Activated naive CD4-positive, alpha-beta T cell treated with anti-CD3 and anti-CD28 coated beads for 36 hours (primary cell): ENCODE measurements at places on chromosomes 16 and 17. TPM values are rescaled to one million over a fixed set of nuclear protein-coding genes. Genes with fewer than 3 reads are reported as not detected.

CMTM2 gene
- total RNA-seq = not detected

NHERF2 gene
- total RNA-seq = 2.1 TPM

NUPR1 gene
- not detected for total RNA-seq

AGRP gene
- total RNA-seq = not detected

MYH1 gene
- not detected for total RNA-seq

GRCh38 chr17:76079956-76080767 is 1.2 kb downstream of the ZACN start:
- peaks cover 42% of the 10 kb centered on the region for H3K4me1 ChIP-seq
- H3K36me3 ChIP-seq = peaks cover 5% of the 10 kb centered on the region
- peaks cover 40% of the 10 kb centered on the region for H3K27me3 ChIP-seq
- DNase-seq = no peak

- peaks cover 15% of the 10 kb centered on the region for H3K36me3 ChIP-seq
- H3K27me3 ChIP-seq = no peaks in the 10 kb centered on the region
- DNase-seq = no peak
- H3K4me1 ChIP-seq = peaks cover 10% of the 10 kb centered on the region
- H3K4me3 ChIP-seq = no peak overlapping the region
- no peak overlapping the region for H3K27ac ChIP-seq
Measured at GRCh38 chr17:17808706-17809432, 27.9 kb downstream of the SREBF1 start.

- no peak overlapping the region for H3K27ac ChIP-seq
- no peaks in the 10 kb centered on the region for H3K27me3 ChIP-seq
- H3K36me3 ChIP-seq = no peaks in the 10 kb centered on the region
- peaks cover 17% of the 10 kb centered on the region for H3K4me1 ChIP-seq
- no peak overlapping the region for H3K4me3 ChIP-seq
- no peak for DNase-seq
Measured at GRCh38 chr16:87682852-87683399, 80.6 kb downstream of the JPH3 start.

DNA sequence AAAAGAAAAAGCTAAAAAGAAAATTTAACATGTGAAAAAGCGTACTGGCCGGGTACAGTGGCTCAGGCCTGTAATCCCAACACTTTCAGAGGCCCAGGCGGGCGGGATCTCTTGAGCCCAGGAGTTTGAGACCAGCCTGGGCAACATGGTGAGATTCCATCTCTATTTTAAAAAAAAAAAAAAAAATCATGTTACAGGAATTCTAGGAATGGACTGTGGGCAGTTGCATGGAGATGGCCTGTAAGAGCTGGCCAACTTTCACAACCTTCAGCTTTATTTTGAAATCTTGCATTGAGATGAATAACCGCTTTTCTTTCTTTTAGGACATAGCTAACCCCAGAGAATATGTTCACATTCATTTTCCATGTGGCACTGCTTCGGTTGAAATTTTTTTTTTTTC is 8.2 kb upstream of the CIAO3 start:
- no peaks in the 10 kb centered on the region for H3K4me1 ChIP-seq
- no peak overlapping the region for H3K4me3 ChIP-seq
- H3K36me3 ChIP-seq = no peaks in the 10 kb centered on the region
- DNase-seq = no peak
- H3K27me3 ChIP-seq = no peaks in the 10 kb centered on the region
- no peak overlapping the region for H3K27ac ChIP-seq

GRCh38 chr17:38322156-38322779 is 21.5 kb downstream of the GPR179 start:
- peak; percentile 82 for DNase-seq
- no peak overlapping the region for H3K4me3 ChIP-seq
- peaks cover 20% of the 10 kb centered on the region for H3K36me3 ChIP-seq
- H3K27me3 ChIP-seq = no peaks in the 10 kb centered on the region
- H3K4me1 ChIP-seq = peaks cover 8% of the 10 kb centered on the region

DNA sequence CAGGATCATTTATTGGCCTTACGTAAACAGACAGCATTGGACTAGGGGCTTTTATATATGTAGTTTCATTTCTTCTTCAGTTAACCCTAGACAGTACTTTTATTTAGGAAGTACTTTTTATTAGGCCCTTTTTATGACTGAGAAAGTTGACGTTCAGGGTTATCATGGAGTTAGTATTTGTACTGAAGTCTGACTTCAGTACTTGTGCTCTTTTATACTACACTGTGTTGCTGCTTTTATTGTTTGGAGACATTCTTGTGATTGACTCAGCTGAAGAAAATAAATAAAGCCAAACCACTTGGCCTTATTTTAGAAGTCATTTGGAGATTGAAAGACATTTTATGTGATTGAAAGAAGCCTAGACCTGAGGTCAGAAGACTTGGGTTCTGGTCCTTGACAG is 6.9 kb downstream of the LIG3 start:
- peaks cover 25% of the 10 kb centered on the region for H3K4me1 ChIP-seq
- no peaks in the 10 kb centered on the region for H3K27me3 ChIP-seq
- peaks cover 37% of the 10 kb centered on the region for H3K36me3 ChIP-seq

DNA sequence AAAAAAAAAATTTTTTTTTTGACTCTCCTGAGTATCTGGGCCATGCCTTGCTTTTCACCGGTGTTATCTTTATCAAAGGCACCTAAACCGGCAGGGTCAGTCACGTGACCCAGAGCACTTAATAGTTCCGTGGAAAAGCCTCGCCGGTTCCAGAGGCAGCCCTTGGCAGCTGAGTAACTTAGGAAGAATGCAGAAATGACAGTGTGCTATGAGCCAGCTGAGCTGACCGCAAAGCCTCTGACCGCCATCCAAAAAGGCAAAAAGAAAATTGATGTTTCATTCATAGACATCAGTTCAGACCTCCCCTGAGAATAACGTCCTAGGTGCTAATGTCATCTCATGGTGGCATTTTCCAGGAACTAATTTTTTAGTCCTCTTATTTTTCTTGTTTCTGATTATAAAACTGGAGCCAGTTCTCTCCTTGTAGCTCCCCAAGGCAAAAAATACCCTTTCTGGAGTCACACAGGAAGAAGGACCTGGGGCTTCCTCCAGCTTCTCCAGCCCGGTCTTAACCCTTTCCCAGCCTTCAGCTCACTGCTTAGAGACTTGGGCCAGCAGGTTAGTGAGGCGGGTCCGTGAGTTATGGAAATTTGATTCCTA is 122.6 kb downstream of the SOCS1 start:
- H3K36me3 ChIP-seq = peaks cover 15% of the 10 kb centered on the region
- H3K4me1 ChIP-seq = peaks cover 41% of the 10 kb centered on the region
- no peak overlapping the region for H3K27ac ChIP-seq
- H3K4me3 ChIP-seq = no peak overlapping the region
- DNase-seq = no peak
- H3K27me3 ChIP-seq = no peaks in the 10 kb centered on the region
